Progenitor cell of endocrine pancreas (in vitro differentiated cells): ENCODE measurements at places on chromosomes 13 and 19.

DNA sequence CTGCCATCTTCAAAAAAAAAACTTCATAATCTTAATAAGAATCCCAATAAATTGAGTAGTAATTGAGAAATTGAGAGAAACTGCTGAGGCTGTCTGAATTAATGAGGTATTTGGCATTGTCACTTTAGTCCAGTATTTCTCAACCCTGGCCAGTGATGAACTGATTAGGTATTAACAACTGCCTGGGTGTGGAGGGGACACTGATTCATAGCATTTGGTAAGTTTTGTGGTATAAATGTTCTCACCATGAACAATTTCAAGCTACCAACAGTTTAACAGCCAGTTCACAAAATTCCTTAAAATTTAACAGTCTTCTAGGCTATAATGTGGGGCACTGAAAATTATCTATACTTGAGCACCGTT lies 18.3 kb downstream of the GPC6 start:
- DNase-seq: no peak

DNA sequence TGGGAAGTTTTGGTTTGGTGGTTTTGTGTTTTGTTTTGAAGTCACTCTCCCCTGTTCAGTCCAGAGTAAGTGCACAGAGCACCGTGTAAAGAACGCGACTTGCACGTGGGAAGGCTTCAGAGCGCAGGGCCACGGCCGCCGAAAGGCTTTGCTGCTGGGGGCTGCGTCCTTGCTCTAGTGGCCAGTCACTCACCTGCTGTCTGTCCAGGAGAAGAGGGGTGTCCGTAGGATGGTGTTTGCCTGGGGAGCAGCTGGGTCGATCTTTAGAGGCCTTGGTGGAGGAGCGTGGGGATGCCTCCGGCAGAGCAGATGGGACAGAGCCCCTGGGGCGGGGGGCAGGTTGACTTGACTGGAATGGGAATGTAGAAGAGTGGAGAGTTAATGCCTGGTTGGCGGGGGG lies 116.6 kb upstream of the MCF2L start:
- no peak for DNase-seq

GRCh38 chr13:40639221-40639681 lies 27.2 kb downstream of the FOXO1 start:
- DNase-seq: no peak

DNA sequence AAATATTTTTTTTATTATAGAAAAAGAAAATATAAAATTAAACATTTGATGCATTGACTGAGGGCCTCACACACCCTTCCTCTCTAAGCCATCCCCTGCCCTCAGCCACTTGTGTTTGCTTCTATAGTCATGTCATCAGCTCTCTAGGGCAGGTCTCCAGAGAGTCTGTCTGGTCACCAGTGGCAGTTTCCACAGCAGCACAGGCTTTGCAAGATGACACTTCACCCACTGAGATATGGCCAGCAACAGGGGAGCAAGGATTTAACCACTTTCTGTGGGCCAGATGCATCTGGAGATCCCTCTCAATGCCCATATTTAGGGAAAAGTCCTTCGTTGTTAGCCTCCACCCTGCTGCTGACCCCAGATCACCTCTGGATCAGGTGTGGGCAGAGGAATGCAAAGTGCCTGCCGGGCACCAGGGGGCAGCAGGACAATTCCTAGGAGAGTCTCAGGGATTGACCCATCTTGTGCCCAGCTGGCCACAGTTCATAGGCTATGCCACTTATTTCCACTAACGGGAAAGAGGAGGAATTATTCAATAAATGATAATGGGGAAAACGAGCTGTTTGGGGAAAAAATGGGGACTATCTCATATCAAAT lies 4.8 kb downstream of the ABCC4 start:
- peak; percentile 33 for DNase-seq

GRCh38 chr13:97321101-97321500 lies 99.0 kb downstream of the MBNL2 start:
- DNase-seq: no peak

GRCh38 chr13:113775451-113776145 lies 16.6 kb downstream of the TMEM255B start:
- DNase-seq: no peak

- DNase-seq: no peak
Measured at GRCh38 chr19:28296506-28296905, 916.4 kb downstream of the UQCRFS1 start.

DNA sequence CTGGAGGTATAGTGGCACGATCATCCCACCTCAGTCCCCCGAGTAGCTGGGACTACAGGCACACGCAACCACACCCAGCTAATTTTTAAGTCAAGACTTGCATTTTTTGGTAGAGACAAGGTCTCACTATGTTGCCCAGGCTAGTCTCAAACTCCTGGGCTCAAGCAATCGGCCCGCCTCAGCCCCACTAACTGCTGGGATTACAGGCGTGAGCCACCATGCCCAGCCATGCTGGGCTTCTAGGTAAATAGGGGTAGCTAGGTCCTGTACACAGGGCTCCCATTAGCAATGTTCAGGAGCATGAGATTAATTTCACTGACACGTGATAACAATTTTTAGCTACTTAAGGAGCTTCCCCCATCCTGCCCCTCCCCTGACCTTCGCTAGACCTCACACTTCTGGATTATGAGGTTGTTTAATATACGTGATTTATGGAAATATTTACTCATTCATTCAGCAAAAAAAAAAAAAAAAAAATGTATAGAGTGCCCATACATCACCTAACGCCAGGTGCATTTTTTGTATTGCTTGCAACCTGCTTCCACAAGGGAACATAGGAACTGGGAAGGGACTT lies 19.2 kb downstream of the TMEM272 start:
- DNase-seq: no peak

- no peak for DNase-seq
Measured at GRCh38 chr19:15294561-15294990, 37.8 kb downstream of the BRD4 start.

DNA sequence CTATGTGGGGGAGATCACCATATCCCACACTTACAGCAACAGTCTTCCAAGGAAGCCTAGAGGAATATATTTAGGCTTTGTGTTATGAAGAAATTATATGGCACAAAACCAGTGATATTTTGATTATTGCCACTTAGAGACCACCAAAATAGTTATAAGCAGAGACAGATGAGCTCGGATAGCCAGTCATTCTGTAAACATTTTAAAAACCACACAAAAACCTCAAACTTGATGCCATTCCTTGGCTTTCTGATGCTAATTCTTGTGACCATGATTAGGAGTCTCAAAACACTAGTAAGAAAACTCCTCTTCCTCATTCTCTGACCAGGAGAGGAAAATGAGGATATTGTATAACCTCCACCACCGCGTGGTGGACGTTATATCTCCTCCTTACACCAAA lies 496.4 kb downstream of the FOXO1 start:
- no peak for DNase-seq

DNA sequence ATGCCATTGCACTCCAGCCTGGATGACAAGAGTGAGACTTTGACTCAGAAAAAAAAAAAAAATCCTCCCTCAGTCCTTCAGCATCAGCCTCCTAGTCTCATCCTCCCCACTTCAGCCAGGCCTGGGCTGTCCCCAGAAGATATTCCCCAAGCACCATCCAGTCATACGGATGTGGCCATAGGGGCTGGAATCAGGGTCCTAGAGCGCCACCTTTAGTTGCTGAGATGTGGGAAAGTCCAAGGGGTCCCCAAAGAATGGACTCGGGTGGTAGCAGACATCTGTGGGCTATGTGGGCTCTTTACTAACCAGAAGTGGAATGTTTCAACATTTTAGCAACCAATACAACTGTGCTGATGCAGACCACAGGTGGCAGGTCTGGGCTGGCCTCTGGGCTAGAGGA lies 3.1 kb upstream of the TYROBP start:
- no peak for DNase-seq
